Fibroblast of mammary gland (primary cell): ENCODE measurements at places on chromosomes 1 and 21.

DNA sequence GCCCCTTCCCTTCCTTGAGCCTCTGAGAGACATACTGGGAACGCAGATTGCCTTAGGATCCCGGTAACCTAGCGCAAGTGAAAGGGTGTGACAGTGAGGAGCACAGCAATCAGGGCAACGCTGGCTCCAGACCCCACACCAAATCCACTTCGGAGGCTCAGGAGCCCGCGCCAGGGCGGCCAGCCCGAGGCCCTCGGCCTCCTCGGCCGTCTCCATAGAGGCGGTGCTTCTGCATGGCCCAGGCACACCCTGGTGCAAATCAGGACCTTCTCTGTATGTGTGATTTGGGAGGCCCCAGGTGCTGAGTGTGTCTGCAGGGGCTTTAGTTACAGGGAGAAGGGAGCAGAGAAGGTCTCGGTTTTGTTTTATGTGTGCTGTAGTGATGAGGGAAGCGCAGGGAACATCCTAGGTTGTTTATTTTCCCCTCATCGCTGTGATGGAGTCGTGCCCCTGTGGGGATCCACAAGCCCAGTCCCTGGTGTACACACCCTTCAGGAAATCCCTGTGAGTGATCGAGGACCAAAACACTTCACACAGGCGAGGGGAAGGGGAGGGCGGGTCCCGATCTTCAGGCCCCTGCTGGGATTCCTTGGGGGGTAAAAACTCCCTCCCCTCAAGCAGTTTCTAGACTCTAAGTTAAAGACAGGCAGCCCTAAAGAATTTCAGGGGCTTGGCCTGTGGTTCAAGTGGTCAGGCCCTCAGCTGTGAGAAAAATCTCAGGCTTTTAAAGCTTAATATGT is 9.4 kb downstream of the KIAA1614 start:
- no peak for DNase-seq

DNA sequence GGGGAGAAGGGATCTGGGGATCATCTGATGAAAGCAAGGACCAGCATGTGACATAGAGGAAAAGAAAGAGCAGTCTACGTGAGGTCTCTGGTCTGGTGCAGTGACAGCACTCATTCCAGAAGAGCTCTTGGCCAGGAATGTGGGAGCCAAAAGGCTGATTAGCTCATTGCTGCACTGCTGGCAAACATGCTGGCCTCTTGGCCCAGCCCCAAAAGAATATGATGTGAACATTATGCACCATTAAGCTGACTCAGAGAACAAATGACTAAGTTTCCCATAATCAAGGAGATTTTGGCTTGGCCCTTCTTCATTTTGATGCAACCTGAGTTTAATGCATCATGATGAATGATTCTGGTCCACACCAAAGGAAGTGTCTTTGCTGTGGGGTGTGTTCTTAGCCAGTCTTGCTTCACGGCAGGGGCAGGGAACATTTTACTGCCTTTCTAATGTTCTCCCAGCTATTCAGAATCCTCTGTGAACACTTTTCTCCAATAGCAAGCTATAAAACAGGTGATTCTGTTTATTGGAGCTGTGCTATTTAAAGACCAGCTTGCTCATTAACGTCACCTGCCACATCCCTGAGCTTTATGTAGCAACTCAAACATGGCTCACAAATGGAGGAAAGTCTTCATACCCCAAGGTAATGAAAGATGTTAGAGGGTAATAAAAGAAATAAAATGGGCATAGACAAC is 55.1 kb downstream of the PCBP3 start:
- peak; percentile 100 for DNase-seq

- no peak for DNase-seq
These were observed 37.6 kb downstream of the PRKCZ start for GRCh38 chr1:2087766-2088165.

GRCh38 chr1:10387677-10388386 is 11.0 kb upstream of the PGD start:
- DNase-seq, result peak; percentile 82

DNA sequence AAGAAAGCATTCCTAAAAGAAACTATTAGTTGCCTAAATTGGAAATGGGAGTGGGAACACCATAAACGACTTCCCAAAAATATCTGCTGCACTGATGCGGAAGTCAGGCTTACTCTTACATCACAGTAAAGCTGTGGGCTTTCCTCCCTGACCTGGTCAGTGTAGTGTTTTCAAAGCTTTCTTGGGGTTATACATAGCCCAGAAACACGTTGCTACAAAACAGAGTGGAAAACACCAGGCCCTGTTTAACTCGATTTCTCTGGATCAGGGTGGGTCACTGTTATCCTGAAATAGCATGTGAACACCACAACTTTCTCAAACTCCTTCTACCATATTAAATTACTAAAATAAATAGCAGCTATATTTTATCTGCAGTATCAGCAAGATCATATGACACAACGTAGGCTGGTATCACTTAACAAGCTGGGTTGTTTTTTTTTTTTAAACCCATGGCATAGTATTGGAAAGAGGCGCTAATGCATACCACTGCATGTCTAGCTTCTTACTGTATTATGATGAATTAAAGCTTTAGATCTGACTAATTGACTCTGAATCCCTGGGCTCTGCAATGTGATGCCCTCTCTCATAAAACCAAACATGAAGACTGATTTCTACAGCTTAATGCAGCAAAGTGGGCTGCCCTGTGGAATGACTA is 184.6 kb downstream of the TGFB2 start:
- no peak for DNase-seq

DNA sequence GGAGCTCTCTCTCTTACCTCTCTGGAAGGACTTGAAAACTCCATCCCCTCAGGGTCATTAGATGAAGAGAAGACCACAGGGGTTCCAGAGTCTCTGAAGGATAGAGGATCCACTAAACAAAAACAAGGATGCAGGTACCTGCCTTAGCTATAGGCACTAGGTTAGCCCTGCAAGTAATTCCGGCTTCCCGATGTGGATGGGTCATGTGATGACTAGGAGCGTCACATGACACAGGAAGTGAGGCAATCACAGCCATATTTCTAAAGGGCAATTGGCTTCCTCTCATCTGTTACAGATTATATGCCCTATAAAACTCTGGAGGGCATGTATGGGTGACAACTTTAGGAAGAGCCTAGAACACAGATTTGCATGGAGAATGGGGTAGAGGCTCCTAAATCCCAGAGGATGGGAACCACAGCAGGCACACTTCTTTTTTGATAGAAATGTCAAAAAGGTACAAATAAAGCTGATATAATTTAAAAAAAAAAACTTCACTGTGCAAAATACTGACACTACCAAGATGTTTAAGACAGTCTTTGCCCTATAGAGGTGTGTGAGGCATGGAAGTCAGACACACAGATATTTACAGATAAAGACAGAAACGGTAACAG is 14.1 kb downstream of the ENTREP3 start:
- DNase-seq, result peak; percentile 88

GRCh38 chr1:3366126-3367051 is 88.1 kb upstream of the ARHGEF16 start:
- peak; percentile 47 for DNase-seq

- no peak for DNase-seq
These were observed 3.9 kb upstream of the SLC6A9 start for GRCh38 chr1:44034976-44035716.

GRCh38 chr1:52920791-52921291 is 699 bp downstream of the ECHDC2 start:
- no peak for DNase-seq

GRCh38 chr1:109669246-109669948 is 1.5 kb downstream of the GSTM2 start:
- no peak for DNase-seq

GRCh38 chr1:36458910-36459309 is 5.3 kb downstream of the MRPS15 start:
- no peak for DNase-seq

DNA sequence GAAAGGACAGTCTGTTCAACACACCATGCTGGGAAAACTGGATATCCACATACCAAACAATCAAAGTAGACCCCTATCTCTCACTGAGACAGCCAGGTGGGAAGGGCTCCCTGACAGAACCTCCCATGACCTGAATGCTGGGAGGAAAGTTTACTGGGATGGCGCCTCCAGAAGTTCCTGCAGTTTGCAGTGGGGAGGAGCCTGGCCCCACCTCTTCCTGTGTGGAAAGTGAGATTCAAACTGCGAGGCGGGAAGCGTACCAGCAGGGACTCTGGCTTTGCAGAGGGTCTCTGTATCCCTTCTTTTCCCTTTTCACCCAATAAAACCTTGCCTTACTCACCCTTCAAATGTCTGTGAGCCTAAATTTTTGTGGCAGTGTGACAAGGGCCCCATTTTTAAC is 190.7 kb downstream of the HHIPL2 start:
- no peak for DNase-seq

GRCh38 chr1:33397125-33397506 is 33.8 kb downstream of the PHC2 start:
- DNase-seq, result no peak

- peak; percentile 12 for DNase-seq
These were observed 54.3 kb upstream of the HNRNPU start for GRCh38 chr1:244918421-244919319.

GRCh38 chr1:94621395-94621794 is 79.8 kb upstream of the F3 start:
- peak; percentile 48 for DNase-seq

DNA sequence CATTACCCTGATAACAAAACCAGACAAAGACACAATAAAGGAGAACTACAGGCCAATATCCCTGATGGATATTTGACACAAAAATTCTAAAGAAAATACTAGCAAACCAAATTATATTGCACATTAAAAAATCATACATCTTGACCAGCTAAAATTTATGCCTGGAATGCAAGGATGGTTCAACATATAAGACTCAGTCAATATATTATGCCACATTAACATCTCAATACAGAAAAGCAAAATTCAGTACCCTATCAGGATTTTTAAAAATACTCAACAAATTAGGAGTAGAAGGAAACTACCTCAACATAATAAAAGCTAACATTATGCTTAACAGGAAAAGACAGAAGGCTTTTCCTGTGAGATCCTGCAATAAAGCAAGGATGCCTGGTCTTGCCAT is 177.1 kb downstream of the MAGI3 start:
- DNase-seq, result peak; percentile 5

- peak; percentile 31 for DNase-seq
These were observed 14.4 kb downstream of the FAAH start for GRCh38 chr1:46408356-46409062.

GRCh38 chr1:94334764-94335163 is 83.4 kb upstream of the ABCD3 start:
- DNase-seq, result no peak

- no peak for DNase-seq
These were observed 15.6 kb downstream of the NIBAN1 start for GRCh38 chr1:184958554-184959353.

DNA sequence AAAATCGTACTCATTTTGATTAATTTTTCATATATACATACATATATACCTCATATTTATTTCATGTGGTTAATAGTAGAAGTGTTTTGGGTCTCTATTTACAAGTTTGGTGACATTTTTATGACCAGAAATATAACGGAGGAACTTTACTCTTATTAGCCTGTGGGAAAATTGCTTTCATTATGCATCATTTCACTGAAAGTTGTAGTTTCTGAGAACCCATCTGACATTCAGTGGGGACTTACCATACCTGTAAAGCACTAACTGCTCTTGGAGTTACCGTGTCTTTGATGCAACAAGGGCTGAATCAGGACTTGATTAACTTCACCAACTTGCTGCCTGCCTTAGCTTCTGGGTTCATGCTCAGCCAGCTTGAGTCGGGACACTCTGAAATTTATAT is 49.9 kb upstream of the ITPKB start:
- no peak for DNase-seq

DNA sequence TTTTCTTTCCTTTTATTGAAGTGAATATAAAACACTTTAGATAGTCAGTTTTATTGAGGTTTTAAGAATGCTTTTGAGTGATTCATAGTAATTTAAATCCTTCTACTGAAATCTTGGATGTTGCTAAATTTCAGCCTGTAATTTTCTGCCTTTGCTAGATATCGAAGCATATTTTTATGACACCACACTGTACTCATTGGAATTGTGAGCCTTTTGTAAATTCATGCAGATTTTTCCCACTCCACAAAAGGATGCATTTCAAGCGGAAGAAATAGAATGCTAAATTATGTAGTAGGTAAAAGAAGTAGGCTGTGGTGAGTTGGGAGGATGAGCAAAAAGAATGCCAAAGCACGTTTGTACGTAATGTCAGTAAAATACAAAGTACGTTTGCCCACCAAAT is 13.8 kb downstream of the SNX7 start:
- no peak for DNase-seq

- DNase-seq, result no peak
These were observed 8.2 kb upstream of the C1orf141 start for GRCh38 chr1:67142931-67143330.
